ENCODE measurements at places on chromosomes 1 and 21.

- no peak for DNase-seq
Measured at GRCh38 chr1:209580577-209580976, 2.9 kb upstream of the CAMK1G start.

DNA sequence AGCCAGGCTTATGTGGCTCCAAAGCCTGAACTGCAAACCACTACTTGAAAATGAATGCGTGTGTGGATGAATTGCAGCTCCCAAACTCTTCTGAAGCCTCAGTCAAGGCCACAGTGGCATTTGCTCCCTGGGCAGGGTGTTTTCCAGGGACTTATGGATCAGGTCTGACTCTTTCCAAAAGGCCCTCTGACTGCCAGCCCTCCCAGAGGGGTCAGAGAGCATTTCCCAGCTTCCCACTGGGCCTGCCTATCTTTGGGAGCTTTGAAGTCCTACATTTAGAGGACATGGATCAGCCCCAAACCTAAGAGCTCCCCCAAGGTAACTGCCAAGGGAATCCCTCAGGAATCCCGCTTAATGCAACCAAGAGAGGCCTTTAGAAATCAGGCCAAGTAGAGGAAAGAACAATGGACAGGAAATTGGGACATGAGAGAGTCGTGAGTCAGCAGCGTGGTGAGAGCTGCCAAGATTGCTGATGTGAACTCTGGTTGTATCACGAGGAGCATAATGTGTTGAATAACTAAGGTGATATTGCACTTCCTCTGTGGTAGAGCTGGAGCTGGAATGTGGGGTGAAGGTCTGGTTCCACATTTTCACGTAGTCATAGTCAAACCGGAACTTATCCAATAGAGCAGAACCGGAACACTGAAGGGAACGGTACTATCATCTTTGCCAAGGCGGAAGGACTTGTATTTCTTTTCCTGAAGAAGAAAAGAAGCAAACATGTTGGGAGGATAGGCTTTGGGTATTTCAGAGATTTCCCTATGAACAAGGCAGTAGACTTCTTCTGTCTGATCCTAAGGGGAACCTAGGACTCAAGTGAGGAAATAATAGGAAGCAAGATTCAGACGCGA is 99.4 kb upstream of the JUN start:
- no peak for DNase-seq

DNA sequence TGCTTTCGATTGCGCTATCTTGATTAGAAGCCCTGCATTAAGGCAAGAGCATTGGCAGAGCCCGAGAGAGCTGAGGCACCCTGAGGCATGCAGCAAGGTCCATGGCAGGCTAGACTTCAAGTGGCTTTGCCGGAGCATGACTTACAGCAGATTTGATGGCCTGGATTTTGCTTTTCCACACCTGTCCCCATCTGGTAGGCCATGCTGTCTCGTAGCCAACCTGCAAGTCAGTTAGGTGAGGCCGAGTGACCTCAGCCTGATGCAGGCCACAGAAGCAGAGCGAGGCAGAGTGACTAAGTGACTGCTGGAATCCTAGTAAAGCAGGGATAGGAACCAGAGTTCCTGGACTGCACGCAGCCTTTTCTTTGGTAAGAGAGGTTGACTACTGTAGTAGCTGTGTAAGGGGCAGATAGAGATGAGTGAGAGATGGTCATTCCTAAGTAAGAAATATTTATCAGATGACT is 148.9 kb downstream of the PBX1 start:
- no peak for DNase-seq

GRCh38 chr1:69441496-69441895 is 126.2 kb upstream of the LRRC7 start:
- DNase-seq: no peak

DNA sequence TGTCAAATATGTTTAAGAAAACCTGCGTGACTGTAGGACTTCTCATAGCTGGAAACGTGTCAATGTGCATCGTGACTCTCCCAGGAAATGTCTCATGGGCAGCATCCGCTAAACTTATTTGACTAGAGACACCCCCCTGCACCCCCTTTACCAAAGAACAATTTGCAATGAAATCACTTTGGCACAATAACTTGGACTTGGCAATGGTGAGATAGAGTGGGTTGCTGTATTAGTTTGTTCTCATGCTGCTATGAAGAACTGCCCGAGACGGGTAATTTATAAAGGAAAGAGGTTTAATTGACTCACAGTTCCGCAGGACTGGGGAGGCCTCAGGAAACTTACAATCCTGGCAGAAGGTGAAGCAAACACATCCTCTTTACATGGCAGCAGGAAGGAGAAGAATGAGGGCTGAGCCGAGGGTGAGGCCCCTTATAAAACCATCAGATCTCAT is 13.8 kb downstream of the CLDN14 start:
- DNase-seq: no peak

DNA sequence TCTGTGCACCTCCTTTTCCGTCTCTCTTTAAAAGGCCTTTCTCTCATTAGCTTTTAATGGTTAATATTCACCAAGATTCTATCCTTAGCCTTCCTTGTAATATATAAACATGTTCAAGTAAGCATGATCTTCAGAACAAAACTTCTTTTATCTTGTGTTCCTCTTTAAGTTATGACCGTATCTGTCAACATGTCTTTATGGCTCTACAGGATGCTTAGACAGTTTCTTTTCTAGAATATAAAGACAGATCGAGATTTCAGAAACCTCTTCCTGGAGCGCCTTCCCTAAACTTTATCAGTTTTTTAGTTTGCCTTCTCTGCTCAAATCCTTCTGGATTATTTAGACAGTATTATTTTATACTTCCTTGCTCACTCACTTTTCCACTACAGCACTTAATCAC is 7.2 kb downstream of the RO60 start:
- DNase-seq: no peak

DNA sequence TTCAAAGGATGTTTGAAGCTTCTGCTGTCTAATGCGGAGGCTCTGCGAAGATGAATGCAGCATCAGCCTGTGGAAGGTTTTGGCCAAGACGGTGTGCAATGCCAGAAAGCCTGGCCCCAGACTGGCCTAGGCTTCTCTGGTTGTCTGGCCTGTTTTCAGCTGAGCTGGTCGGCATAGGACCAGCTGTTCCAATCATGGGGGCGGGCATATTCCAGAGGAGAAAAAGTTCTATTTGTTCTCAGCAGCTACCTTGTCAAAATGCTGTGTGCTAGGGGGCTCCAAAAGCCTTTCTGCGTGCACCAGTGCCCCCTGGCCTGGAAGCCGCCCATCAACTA is 57.6 kb downstream of the TGFB2 start:
- DNase-seq: no peak

DNA sequence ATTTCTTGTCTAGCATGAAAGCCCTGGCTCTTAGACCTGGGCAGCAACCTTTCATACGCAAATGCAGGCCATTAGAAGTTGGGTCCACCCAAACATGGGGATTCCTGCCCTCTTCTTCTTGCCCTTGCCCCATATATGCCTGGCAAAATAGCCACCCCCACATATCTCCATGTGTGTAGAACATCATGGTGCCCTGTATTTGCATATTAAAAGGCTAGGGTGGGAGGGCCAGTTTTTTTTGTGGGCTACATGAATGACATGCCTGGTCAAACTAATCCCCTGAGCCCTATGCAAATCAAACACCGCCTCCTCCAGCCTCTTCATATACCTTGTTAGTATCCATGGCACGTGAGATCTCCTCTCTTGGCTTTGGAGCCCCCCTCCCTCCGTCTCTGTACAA is 24.7 kb downstream of the MFSD2A start:
- no peak for DNase-seq

DNA sequence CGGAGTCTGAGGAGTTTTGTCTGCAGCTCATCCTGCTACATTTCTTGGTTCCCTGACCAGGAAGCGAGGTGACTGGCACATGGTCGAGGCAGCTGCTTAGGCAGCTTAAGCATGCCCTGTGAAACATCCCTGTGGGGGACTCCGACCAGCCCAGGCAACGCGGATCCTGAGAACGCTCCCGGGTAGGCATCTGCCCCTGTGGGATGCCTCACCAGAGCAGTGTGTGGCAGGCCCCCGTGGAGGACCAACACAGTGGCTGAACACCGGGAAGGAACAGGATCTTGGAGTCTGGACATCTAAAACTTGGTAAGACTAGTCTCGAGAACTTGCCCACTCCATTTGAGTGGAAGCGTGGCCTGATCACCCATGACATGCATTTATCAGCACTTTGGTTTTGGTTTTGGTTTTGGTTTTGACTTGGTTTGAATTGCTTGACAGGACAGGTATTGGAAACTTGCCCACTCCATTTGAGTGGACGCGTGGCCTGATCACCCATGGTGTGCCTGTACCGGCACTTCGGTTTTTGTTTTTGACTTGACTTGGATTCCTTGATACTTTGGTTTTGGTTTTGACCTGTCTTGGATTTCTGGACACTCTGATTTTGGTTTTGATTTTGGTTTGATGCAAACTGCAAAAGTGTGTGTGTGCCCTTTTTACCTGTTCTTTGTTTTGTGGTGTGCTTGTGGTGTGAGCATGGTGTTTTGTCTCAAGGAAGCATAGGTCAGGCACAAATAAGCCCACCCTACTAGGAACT is 12.2 kb upstream of the NEK2 start:
- no peak for DNase-seq

GRCh38 chr21:42219606-42220137 is 732 bp downstream of the ABCG1 start:
- DNase-seq: peak; percentile 23

DNA sequence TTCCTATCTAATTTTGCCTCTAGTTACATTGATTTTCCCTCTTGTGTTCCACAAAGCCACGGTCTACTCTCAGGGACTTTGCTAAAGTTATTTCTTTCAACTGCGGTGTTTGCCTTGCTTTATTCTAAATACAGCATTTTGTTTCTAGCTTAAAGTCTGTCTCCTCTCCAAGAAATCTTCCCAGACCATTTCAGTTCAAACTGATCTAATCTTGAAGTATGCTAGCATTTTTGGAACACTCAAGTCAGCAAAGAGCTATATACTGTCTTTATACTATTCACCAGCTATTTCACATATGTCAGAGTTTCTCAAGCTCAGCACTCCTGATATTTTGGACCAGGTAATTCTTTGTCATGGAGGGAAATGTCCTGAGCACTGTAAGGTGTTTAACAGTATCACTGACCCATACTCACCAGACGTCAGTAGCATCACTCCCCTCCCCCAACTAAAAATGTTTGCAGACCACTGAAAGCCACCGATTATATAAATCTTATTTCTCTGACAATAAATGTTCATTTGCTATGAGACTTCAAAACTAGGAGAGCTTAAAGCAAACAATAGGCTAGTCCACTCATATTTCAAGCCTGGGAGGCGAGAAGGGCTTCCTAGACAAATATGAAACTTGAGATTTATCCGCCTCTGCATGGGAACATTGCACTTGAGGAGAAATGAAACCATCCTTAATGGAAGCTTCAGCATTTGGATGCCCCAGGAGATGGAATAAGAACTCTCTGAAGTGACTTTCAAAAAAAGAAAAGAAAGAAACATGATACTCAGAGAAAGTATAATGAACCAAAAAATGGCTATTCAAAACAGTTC is 81.1 kb downstream of the KIAA0319L start:
- no peak for DNase-seq

GRCh38 chr1:206960676-206961386 is 9.4 kb downstream of the FCAMR start:
- no peak for DNase-seq

DNA sequence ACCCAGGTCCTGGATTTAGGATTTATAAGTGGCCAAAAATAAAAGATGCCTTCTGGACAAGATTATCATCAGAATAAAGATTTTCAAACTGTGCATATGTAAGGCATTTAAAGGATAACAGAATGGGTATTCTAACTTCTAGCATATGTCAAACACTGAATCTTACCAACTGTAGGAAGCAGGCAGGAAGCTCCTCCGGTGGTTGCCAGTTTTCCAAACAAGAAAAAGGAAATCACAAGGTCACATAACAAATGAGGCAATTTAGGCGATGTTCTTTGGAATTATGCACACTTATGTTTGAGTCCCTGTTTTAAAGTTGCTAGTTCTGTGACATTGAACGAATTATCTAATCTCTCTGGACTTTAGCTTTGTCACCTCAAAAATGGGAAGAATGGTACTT is 48.9 kb downstream of the ATP6V1G3 start:
- DNase-seq: no peak

DNA sequence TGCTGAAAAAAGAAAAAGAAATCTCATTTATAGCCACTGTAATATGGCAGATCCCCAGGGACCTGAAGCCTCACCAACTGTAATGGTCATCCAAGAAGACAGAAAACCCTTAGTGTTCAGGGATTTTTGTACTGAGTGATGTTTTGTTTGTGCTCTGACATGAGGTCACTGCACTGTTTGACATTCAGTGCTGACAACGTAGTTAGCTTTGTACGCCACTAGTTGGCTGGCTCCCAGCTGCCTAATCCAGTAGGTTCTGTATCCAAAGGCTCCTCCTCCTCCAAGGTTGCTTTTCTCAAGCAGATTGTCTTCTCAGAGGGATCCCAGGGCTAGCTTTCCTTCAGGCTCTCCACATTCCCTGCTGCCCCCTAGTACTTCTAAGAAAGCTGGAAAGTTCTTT is 9.5 kb upstream of the YRDC start:
- DNase-seq: no peak

DNA sequence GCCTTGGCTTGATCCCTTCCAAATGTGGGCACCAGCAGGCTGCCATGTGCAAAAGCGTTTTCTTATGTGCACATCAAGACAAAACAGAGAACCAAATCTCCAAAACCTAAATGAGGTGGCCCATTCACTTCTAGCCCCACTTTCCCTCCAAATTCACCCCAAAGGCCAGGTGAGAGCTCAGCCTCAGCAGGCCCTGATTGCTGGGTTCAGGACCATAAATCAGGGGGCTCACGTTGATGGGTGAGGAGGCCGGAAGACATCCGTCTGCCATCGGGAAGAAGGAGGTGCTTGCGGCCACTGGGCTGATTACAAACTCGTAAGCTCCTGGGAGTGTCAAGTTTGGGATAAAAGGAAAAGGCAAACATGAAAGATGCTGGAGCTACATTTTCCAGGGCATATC is 86.7 kb upstream of the CLDN14 start:
- no peak for DNase-seq

DNA sequence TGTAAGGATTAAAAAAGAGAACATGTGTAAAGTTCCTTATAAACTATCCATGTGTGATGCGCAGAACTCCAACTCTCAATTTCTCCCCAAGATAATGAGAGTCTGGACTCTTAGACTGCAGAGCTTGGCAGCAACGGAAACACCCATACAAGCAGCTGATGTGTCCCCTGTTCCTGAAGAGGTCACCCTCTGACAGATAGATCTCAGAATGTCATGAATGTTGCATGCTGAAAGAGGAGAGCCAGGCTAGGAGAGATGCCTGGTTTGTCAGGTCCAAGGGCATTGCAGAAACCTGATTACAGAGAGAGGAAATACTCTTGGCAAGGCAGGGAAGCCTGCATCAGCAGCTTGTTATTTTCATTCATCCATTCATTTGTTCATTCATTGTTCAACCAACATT is 24.2 kb downstream of the MTARC1 start:
- no peak for DNase-seq
